ENCODE measurements at places on chromosomes 12 and 14.

- no peak for DNase-seq
These were observed 1320.9 kb upstream of the FLRT2 start for GRCh38 chr14:84209031-84209430.

GRCh38 chr12:85794531-85794930, 41.7 kb downstream of the RASSF9 start:
- no peak for DNase-seq

DNA sequence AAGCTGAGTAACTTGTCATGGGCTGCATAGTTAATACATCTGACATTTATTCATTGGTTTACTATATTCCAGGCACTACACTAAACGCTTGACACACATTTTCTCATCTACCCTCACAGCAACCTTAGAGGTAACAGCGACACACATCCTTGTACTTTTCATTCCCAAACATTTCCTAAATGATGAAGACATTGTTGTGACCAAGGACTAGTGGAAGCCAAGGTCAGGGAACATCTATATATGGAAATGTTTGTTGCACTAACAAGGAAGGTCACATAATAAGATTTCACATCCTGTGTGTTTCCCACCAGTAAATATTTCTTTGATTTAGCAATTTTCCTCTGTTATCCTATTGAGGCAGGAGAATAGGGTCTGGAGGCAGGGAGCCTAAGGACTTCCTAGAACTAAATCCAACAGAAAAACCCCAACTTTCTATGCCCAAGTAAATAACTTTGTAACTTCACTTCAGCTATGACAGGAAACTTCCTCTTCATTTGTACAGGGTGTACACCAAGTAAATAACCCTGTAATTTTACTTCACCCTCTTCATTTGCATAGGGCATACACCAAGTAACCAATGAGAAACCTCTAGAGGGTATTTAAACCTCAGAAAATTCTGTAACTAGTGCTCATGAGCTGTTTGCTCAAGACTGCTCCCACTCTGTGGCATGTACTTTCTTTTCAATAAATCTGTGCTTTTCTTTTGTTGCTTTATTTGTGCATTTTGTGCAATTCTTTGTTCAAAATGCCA, 48.4 kb downstream of the ZNF641 start:
- DNase-seq, result no peak

DNA sequence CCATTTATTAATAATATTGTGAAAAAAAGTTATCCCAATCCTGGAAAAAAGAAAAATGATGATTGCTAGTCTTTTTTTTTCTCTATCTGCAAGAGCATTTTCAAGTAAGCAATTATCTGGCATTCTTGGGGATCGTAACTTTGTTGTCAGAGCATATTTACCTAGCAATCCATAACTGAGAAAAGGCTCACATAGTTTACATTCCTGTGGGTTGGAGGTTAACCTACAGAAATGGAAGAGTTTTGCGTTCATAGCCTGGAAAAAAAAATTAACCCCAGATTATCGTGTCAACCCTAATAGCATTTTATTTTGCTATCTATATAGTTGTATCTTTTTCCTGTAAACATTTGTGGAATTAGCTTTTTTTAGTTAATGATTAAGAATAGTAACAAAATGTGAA, 292.3 kb downstream of the DAD1 start:
- no peak for DNase-seq

GRCh38 chr12:59646636-59647035, 50.8 kb downstream of the SLC16A7 start:
- DNase-seq, result no peak

DNA sequence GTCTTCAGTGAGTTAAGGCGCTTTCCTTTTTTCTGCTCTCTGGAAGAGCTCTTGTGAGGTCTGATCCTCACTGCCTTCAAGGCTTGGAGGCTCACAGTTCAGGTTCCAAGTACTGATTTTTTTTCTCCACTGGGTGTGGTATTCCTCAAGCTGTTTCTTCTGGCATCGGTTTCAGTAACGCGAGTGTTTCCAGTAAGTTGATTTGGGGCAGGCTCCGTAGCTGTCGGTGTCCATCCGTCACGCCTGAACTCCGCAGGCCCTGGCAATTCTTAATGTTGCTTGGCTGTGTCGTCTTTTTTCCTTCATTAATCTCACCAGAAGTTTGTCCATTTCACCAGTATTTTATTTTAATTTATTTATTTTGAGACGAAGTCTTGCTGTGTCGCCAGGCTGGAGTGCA, 30.6 kb downstream of the LRCOL1 start:
- DNase-seq, result no peak
